ENCODE measurements at places on chromosomes 3 and 15.

DNA sequence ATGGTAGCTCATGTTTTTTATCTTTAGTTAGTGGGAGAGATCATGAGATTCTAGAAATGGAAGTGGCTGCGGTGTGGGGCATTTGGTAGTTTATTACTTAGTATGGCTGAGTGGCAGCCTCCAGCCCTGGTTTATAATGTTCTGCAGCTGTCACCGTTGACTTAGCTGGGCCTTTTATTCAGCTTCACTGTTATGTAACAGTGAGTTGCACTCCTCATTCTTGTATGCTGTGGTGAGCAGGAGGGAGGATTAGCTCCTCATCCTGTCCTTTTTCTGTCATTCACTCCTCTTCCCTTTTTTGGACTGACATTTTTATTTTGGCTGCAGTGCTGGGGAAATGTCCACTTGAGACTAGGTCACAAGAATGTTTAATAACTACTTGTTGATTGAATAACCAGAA lies 29.5 kb downstream of the RAD54L2 start:
- DNase-seq, result peak; percentile 43

DNA sequence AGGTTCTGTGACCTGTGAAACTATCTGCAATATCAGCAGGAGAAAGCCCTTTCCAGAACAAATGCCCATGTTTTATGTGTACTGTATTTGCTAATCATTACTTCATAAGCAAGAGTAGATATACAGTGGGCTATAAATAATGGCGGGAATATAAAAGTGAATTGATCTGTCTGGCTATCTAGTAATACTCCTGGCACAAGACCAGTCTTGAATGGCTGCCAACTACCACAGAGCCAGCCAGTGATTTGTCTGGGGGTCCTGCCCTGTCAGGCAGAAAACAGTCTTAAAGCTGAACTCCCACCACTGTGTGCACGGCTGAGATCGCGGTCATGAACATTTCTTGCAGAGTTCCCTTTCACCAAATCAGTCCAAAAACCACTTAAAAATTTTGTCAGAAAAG lies 176.3 kb downstream of the MEIS2 start:
- no peak for DNase-seq

DNA sequence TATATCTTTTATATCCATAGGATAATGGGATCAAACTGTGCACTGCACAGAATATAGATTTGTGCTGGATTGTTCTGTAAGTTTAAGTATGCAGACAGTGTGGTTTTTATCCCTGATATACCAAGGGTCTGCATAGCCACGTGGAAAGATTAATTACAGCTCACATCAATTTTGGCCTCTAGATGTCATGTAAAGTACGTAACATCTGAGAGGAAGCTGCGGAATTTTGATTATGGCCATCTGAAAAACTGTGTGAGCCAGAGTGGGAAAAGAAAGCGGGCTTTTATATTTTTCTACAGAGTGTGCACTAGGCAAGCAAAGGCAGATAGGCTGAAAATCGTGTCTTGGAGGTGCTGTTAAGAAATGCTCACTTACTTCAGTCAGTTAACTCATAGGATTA lies 562.7 kb downstream of the GBE1 start:
- DNase-seq, result peak; percentile 11

DNA sequence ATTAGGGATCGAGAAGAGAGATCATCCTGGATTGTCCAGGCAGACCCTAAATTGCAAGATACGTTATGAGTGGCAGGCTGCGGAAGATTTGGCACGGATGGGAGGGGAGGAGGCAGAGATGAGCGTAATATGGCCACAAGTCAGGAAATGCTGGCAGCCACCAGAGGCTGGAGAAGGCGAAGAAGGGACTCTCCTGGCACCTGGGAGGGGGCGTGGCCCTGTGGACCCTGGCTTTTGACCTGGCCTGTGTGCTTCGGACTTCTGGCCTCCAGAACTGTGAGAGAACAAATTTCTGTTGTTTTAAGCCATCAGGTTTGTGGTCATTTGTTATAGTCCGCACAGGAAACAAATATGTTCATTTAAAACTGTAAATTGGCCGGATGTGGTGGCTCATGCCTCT lies 31.9 kb upstream of the IGF1R start:
- DNase-seq, result no peak

DNA sequence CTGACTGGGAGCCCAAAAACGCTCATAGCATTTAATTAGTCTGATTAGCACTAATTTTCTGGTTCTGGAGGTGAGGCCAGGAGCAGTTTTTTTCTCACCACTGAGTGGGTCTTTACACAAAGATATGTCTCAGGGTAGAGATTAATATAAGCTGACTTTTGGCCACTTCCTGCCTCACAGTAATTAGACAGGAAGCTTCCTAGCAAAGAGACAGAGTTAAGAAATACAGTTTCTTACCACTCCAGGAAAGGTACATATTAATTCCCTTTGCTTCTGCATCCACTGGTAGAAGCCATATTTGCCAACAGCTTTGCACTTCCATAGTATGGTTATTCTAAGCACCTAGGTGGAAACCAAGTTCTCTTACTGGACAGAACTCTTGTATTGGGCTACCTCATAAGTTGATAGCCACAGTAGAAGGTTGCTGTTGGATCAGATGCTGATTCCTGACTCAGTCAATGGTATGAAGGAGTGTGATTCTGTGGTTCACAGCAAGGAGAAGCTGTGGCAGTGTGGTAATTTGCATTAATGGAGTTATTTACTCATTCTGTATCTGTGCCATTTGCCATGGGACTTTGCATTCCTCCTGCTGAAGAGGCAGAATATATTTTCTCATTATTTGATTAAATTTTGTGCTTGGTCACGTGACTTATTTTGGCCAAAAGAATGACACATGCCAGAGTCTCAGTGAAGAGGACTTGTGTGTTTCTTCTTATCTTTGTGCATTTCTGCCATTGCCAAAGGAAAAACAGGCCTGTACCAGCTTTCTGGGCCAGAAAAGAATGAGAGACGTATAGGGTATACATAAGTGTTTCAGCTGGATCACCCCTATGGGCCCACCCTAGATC lies 17.5 kb upstream of the ZBTB20 start:
- no peak for DNase-seq

DNA sequence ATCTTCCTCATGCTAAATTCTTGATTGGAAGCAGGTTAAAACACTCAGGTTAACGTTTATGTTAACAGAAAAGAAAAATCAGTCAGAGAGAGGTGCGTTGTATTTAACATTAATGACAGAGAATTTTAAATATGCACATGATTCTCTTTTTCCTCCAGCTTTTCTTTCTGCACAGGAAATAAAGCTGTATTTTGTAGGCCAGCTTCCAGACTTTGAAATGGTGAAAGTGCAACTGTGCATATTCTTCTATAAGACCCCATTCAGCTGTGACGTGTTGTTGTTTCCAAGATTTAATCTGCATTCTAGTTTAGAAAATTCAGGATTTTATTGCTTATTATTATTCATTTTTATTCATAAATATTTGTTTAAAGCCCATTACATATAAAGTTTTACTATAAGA lies 11.8 kb downstream of the MBNL1 start:
- DNase-seq, result no peak

DNA sequence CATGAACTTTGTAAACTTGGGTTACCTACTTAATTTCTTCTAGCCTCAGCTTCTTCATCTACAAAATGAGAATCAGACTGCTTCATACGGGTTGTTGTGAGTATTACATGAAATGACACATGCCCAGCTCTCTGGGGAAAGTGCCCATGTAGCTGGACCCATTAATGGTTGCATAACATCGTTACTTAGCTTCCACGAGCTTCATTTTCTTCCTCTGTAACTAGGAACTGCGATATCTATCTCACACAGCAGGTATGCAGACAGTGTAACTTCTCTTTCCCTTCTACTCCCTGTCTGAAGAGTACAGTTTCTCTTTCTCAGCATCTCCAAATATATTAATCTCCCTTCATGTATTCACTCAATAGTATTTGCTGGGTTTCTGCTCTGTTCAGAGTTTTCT lies 37.9 kb upstream of the DLG1 start:
- no peak for DNase-seq

- peak; percentile 8 for DNase-seq
These were observed 72.5 kb downstream of the OPA1 start for GRCh38 chr3:193665370-193665989.

DNA sequence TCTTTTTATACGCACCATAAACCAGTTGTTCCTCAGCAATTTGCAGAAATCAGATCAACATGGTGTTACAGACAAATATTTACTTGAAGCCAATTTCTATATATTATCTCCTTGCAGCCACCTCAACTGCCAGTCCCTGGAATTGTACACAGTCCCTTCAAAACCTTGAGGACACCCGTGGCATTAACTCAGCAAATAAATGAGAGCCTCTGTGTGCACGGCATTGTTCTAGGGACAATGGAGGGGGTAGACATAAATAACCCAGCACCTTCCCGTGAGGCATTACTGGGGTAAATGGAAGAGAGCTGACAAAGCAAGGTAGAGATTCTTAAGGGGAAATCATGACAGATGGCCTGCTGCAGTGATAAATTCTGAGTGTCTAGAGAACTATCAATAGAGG lies 12.5 kb downstream of the TM2D3 start:
- DNase-seq, result no peak

- DNase-seq, result no peak
These were observed 318.0 kb downstream of the FGF12 start for GRCh38 chr3:192409201-192409837.

DNA sequence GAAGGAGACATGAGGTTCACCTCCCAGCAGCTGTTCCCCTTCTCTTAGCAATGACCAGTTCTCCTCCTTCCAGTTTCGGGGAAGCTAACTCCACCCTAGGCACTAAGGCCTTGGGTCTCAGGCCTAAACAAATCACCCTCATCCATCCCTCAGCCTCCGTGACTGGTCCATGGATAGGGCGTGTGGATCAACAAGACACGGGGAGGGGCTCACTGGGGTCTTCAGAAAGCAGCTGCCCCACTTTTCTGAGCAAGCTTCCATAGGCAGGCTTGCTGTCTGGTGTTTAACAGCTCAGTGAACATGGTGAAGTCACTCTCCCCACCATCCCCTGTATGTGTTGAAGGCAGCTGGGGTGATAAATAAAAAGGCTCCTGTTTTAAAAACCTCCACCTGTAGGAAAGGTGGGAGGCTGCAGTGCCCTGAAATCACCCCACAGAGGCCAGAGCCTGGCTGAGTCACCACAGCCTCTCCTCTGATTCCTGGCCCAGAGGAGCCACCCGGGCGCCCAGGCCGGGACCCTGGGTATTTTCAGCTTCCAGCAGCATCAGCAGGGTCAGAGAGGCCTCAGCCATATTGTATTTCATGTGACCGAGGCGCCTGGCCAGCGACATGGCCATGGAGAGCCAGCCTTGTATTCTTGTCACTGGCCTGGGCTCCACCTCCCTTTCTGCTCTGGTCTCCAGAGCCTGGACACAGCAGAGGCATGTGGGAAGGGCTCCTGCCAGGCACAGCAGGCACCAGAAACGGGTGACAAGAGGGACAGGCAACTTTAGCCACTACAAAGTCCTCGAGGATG lies 60.3 kb upstream of the HERC1 start:
- no peak for DNase-seq

- no peak for DNase-seq
These were observed 362.7 kb upstream of the SUCLG2 start for GRCh38 chr3:68017069-68017468.

DNA sequence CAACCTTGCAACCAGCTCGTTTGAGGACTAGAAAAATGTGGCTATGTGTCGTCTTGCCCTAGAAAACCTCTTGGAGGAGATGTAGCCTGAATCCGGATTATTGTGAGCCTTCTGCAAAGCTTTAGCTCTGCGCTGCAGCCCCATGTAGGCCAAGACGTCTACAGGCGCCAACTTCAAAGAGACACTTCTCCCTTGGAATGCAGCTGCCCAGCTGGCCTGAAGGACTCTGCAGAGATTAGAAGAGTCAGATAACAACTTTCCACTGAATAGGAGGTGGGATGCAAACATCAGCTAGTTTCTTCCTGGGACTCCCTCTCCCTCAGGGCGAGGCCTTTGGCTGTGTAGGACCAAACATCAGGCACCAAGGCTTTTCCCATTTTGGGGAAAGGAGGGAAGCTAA lies 356.5 kb upstream of the IL12A start:
- DNase-seq, result no peak

- DNase-seq, result peak; percentile 61
These were observed 417 bp downstream of the HACD2 start for GRCh38 chr3:123584284-123584987.

DNA sequence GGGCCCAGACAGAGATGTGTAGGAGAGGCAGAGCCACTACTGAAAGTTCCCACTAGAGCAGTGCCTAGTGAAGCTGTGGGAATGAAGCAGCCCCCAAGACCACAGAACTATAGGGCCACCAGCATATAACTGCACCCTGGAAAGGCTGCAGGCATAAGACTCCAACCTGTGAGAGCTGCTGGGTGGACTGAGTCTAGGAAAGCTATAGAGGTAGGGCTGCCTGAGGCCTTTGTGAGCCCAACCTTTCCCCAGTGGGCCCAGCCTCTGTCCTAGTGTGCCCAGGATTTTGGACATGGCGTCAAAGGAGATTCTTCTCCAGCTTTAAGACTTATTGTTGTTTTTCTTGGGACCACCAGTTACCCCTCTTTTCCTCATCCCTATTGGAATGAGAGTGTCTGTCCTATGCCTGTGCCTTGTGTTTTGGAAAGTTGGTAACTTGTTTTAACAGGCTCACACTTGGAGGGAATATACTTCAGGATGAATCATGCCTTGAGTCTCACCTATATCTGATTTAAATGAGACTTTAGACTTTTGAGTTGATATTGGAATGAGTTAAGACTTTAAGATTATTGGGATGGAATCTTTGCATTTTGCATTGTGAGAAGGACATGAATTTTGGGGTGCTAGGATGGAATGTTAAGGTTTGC lies 28.1 kb downstream of the SLMAP start:
- DNase-seq, result no peak

DNA sequence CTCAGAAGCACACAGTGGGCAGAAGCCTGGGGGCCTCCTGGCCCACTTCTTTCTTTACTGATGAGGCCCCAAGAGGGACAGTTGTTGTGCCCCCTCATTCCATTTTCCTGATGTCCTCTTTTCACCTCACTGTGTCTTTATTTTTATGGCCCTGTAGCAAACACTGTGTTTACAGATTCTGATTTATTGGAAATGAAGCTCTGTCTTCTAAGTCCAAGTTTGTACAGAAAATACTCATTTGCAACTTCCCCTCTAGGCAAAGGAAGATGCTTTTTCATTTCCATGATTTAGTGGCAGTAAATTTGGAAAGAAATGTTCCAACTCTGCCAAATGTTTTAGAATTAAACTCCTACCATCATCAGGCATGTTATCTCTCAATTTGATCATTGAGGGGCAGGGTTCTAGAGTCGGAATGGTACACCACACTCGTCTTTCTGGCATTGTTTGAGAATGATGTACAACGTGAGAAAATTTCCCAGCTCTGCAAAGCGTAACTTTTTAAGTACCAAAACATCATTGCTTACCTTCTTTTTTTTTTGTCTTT lies 129.7 kb downstream of the ARNT2 start:
- DNase-seq, result no peak

GRCh38 chr3:57078344-57078634 lies 17.8 kb downstream of the SPATA12 start:
- DNase-seq, result peak; percentile 3

GRCh38 chr3:57974796-57975388 lies 33.3 kb upstream of the FLNB start:
- no peak for DNase-seq

DNA sequence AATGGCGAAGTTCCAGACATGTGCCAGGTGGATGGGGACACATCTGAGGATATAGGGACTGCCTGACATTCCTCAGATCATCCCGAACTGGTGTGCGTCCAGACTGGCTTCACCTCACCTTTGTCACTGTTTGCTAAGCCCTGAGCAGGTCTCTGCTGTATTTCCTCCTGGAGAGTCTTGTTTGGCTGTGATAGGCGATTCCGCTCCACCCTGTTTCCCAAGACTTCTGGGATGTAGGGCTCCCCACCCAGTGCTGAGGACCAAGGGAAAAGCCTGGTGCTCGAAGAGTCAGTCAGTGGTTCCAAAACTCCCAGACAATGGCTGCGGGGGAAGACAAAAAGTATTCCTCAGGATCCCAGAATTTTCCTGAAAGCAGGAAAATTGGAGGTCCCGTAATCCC lies 11.1 kb upstream of the FURIN start:
- no peak for DNase-seq
